RWPE2 (cell line): ENCODE measurements at places on chromosomes 13 and 19.

GRCh38 chr19:1182727-1183126 lies 8.7 kb upstream of the SBNO2 start:
- DNase-seq: no peak

- no peak for DNase-seq
Observed at GRCh38 chr19:38815059-38816001, 2.6 kb upstream of the LGALS4 start.

DNA sequence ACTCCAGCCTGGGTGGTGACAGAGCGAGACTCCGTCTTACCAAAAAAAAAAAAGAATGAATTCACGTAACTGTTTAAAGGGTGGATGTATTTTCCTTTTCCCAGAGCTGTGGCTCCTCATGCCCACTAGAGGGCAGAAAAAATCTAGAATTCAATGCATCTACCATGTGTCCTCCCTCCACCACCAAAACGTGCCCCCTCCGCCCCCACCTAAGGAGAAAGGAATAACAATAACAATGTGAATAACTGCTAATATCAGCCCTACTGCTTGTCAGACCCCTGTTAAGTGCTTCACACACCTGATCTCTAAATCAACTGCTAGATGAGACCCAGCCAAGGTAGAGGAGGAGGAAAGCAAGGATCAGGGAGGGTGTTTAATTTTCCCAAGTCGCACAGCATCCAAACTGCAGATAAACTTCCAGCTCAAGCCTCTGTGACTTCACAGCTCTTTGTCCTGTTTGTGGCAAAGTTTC lies 20.2 kb upstream of the PNMA8B start:
- DNase-seq: no peak

DNA sequence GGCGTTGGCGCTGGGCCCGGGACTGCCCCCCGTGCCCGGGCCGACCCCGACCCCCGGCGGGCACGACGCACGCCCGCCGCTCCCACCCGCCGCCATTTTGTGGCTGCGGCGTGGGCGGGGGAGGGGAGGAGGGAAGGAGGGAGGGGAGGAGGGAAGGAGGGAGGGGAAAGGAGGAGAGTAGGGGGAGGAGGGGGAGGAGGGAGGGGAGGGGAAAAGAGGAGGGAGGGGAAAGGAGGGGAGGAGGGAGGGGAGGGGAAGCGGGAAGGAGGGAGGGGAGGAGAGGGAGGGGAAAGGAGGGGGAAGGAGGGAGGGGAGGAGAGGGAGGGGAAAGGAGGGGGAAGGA lies at the start of gene BTBD2:
BTBD2 (minus strand) TSS at position 107 of the 343 bp plus-strand sequence; CDS start at position 96, 11 bp downstream.
- DNase-seq: no peak

DNA sequence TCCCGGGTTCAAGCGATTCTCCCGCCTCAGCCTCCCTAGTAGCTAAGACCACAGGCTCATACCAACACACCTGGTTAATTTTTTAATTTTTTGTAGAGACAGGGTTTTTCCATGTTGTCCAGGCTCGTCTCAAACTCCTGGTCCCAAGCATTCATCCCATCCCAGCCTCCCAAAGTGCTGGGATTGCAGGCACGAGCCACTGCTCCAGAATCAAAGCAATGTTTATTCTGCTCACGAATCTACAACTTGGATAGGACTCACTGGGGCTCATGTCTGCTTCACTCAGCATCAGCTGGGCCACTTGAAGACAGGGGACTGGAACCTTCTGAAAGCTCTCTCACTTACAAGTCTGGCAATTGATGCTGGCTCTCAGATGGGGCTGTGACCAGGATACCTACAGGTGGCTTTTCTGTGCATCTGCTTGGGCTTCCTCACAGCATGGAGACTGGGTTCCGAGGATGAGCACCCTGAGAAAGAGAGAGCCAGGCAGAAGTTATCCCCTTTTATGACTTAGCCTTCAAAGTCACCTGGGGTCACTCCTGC lies 8.2 kb upstream of the ZNF792 start:
- no peak for DNase-seq

DNA sequence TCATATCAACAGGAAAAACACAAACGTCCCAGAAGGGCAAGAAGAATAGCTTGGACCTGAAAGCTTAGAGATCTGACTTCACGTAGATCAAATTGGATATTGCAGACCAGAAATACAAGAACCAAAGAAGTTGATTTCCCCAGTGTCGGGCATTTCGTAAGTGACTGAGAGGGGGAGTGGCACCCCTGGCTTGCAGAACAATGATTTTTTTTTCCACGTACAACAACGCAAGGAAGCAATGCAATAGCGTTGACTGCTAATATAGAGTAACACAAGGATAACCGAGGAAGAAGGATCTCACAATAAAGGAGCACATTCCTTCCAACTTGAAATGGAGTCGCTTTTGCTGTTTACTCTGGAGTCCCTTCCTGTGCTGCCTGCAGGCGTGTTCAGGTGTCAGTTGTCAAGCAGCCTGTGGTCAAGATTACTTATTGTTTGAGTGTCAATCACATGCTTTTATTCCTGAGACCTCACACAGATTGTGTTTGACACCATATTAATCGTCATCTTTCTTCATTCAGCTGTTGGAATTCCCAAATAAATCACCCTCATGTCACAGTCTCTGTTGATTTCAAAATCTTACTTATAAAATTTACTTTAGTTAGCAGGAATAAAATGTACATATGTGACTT lies 139.4 kb downstream of the FREM2 start:
- DNase-seq: no peak

GRCh38 chr19:35856546-35857149 lies at the start of gene KIRREL2:
KIRREL2 (plus strand) TSS chr19:35856911; CDS start chr19:35857120, 209 bp downstream.
- DNase-seq: no peak

DNA sequence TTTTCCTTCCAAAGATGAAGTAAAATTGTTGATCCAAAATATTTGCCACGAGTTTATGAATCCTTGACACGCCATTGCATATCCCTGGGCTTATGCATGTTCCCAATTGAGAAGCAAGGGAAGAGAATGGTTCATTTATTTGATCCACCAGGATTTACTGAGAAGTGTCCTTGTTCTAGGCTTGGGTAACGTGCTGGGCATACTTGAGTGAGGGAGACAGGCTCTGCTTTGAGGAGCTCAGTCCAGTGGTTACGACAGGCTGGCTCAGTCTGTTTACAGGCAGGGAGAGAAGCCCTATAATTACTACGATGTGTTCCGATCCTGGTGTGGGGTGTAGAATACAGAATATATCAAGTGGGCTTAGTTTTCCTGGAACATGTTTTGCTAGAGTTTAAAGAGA lies 6.3 kb upstream of the PNMA8C start:
- no peak for DNase-seq

DNA sequence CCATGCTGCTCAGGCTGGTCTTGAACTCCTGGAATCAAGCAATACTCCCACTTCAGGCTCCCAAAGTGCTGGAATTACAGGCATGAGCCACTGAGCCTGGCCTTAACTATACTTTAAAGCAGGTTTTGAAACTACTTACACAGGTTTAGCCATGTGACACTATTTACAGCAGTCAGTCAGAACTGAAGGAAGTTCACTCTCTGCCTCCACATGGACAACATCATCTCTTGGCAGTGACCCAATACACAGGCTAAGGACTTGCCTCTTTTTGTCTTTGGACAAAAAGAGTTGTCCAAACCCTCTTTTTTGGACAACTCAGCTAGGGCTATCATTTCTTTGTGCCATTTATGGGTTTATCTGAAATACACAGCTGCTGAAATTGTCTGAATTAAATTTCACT lies 89.0 kb upstream of the CLDN10 start:
- DNase-seq: no peak

GRCh38 chr19:46714444-46715106 lies 2.3 kb downstream of the PRKD2 start:
- DNase-seq: no peak

DNA sequence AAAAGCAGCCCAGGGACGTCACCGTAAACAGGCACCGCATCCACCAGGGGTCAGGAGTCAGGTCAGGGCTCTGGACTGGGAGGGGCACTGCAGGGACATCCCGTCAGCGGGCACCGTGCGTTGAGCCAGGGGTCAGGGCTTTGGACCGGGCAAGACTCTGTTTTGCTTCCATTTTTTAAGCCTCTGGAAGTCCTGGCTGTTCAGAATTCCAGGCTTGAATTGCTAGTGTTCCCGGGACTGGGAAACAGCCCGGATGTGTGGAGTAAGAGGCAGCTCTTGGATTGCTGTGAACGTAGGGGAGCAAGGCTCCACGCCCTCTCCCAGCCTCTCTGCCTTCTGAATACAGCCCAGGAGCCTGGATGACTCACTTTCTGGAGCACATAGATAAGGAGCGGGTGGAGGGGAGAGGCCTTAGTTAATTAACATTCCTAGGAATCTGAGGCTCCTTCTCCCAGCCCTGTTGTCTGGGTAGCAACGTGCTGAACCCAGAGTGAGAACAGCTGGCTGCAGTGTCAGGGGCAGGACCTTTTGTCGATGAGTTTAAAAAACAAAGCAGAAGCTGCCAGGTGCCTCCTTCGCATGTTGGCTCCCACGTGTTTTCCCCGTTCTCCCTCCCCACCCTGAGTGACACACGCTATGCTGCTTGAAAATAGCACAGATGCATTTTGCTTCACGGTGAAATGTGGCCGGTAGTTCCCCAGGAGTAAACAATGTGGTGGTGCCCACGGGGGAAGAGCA lies 21.9 kb downstream of the ATP11A start:
- DNase-seq: peak; percentile 90

DNA sequence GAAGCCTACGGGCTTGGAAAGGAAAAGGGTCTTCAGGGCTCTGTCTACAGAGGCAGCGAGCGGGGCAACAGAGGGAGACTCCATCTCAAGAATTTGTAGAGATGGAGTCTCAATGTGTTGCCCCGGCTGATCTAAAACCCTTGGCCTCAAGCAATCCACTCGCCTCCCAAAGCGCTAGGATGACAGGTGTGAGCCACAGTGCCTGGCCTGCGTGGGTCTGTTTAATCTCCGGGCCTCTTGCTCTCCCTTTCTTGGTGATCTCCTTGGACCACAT lies 8.1 kb downstream of the RPS9 start:
- no peak for DNase-seq

- no peak for DNase-seq
Observed at GRCh38 chr13:60152114-60152513, 11.6 kb downstream of the DIAPH3 start.

DNA sequence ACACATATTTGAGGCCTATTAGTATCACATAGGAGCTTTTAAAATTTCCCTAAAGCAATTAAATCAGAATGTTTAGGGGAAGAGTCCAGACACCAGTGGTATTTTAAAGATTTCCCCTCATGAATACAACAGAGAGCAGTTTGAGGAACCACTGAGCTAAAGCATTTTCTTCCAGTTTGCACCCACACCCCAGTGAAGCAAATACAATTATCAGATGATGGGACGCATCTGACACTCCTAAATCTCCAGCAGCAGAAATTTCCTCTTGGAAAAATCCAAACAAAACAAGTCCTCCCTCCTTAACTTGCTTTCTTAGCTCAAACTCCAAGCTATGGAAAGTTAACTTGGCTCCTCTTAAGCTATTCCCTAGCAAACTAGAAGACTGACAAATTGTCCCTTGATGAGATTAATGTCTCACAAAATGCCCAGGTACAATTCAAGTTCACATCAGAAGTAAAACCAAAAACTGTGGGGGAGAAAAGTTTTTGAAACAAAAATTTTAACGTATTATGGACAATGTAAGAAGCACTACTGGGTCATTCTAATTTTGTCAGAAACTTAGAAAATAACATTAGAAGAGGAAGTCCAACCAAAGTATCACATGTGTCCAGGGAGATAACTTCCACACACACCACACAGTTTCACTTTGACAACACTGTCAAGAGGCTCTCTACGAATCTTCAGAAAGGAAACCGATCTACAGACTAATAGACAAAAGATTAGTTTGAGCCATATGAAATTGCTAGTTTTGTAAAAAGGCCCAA lies 74.1 kb downstream of the ABCC4 start:
- no peak for DNase-seq

DNA sequence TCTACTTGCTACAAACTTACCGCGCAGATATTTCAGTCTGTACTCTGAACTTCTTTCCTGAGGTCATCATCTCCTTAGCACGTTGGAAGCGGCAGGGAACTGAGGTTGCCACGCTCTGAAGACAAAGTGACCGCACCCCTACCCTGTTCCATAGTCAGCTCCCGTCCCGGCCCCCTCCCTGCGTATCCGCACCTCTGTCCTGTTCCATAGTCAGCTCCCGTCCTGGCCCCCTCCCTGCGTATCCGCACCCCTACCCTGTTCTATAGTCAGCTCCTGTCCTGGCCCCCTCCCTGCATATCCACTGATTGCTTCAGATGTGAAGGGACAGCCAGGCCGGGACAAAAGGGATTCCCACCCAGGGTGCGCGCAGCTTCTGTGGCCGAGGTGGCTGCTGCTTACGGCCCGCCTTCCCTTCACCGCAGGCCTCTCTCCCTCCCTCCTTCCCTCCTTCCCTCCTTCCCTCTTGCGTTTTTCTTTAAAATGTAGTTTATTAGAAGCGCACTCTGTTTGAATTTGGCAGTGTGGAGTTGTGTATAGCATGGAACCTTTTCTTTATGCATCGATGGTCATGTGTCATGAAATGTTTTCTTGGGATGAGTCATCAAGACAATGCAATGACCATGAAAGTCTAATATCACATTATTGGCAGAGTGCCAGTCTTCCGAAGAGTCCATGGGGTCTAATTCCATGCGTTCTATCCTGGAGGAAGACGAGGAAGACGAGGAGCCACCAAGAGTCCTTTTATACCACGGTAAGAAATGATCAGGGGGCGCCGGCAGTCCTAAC lies 21.9 kb upstream of the NDUFS7 start:
- DNase-seq: no peak

DNA sequence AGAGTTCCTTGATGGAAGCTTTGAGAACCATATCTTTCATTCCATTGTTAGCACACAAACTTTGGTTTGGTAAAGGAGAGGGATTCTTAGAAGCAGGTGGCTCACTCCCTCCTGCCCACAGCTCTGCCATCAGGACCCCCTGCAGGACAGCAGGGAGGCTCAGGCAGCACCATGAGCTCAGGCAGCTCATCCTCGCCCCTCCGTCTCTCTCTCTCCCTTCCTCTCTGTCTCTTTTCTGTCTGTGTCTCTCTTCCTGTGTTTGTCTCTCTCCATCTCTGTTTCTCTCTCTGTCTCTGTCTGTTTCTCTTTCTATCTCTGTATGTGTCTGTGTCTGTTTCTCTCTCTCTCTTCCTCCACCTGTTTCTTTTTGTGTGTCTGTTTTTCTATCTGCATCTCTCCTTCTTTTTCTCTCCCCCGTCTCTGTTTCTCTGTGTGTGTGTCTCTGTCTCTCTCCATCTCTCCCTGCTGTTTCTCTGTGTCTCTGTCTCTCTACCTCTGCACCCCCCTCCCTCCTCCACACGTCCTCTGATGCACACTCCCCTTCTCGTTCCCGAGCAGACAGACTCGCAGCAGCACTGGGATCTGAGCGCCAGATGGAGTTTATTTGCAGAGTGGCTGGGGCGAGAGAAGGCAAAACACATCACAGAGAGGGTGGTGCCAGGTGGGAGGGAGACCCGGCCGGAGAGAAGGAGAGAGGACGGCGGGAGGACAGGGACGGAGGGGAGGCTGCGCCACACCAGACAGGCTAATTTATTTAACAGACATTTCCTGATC lies 8.7 kb downstream of the SBK2 start:
- DNase-seq: no peak

DNA sequence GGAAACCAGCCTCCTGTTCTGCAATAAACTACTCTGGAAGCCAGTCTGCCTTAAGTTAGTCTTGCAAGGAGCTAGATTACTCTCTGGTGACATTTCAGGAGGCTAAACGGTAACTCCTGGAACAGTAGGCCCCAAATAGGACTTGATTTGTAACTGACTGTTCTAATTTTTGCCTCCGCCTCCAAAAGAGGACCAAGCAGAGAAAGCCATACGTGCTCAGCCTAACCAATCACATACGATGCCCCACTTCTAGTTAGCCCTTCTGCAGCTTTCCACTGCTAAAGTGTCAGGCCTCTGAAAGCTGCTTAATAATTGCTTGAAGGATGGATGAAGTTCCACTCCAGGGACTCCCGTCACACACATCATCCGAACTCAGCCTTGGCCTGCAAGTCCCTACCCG lies 744 bp downstream of the ZNF805 start:
- no peak for DNase-seq

GRCh38 chr13:112907286-112907685 lies 61.7 kb upstream of the MCF2L start:
- DNase-seq: no peak
